ENCODE measurements at places on chromosomes 12 and 14. TPM values are rescaled to one million over a fixed set of nuclear protein-coding genes. Genes with fewer than 3 reads are reported as not detected.

CMA1 gene
- total RNA-seq, result not detected

EXOC3L4 gene
- total RNA-seq, result not detected

NPAS3 gene
- not detected for total RNA-seq

PALS1 gene
- total RNA-seq, result 7.4 TPM

GRCh38 chr14:40133463-40133862 is 701.2 kb upstream of the FBXO33 start:
- no peaks in the 10 kb centered on the region for H3K36me3 ChIP-seq
- no peaks in the 10 kb centered on the region for H3K27me3 ChIP-seq
- no peak overlapping the region for H3K27ac ChIP-seq
- DNase-seq, result no peak
- no peaks in the 10 kb centered on the region for H3K4me1 ChIP-seq
- H3K4me3 ChIP-seq, result no peak overlapping the region

DNA sequence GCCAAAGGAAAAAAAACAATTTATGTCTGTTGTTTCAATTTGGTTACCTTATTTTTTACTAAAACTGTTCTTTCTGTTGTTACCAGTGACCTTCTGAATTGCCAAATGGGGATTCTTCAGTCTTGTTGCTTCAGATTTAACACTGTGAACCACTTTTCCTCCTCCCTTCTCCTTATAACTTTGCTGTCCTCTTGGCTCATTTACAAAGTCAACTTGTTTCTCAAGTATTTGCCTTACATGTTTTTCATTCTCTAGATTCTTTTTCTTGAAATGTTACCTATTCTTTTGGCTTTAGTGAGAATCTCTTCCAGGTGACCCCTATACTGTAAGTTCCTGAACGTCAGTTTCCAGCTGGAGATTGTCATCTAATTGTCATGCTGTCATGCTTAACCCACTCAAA is 19.4 kb downstream of the FUT8 start:
- no peak for DNase-seq
- no peaks in the 10 kb centered on the region for H3K4me1 ChIP-seq
- no peak overlapping the region for H3K4me3 ChIP-seq
- no peaks in the 10 kb centered on the region for H3K36me3 ChIP-seq

- H3K27ac ChIP-seq, result no peak overlapping the region
- no peaks in the 10 kb centered on the region for H3K27me3 ChIP-seq
- DNase-seq, result no peak
- H3K4me1 ChIP-seq, result no peaks in the 10 kb centered on the region
- H3K4me3 ChIP-seq, result no peak overlapping the region
Observed at GRCh38 chr12:107822356-107822755, 47.9 kb downstream of the ASCL4 start.

- H3K4me1 ChIP-seq, result no peaks in the 10 kb centered on the region
- DNase-seq, result no peak
- H3K27me3 ChIP-seq, result no peaks in the 10 kb centered on the region
- no peaks in the 10 kb centered on the region for H3K36me3 ChIP-seq
- no peak overlapping the region for H3K4me3 ChIP-seq
Observed at GRCh38 chr14:54761835-54762234, 140.8 kb downstream of the GCH1 start.

DNA sequence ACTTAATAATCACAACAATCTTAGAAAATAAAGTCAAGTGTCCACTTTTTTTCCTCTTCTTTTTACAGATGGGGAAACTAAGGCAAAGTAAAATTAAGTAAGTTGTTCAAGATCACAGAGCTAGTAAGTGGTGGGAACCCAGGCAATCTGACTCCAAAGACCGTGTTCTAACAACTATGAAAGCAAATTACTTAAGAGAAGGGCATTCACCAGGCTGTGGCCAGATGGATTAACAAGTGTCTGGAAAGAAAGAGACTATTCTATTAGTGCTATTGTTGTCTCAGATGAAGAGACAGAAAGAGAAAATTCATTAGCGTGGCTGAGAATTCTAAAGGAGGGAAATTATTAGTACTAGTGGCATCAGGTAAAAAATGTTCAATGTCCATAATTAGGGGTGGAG is 48.5 kb downstream of the FGD6 start:
- H3K27me3 ChIP-seq, result no peaks in the 10 kb centered on the region
- DNase-seq, result no peak
- no peaks in the 10 kb centered on the region for H3K36me3 ChIP-seq
- H3K4me1 ChIP-seq, result no peaks in the 10 kb centered on the region
- no peak overlapping the region for H3K4me3 ChIP-seq

DNA sequence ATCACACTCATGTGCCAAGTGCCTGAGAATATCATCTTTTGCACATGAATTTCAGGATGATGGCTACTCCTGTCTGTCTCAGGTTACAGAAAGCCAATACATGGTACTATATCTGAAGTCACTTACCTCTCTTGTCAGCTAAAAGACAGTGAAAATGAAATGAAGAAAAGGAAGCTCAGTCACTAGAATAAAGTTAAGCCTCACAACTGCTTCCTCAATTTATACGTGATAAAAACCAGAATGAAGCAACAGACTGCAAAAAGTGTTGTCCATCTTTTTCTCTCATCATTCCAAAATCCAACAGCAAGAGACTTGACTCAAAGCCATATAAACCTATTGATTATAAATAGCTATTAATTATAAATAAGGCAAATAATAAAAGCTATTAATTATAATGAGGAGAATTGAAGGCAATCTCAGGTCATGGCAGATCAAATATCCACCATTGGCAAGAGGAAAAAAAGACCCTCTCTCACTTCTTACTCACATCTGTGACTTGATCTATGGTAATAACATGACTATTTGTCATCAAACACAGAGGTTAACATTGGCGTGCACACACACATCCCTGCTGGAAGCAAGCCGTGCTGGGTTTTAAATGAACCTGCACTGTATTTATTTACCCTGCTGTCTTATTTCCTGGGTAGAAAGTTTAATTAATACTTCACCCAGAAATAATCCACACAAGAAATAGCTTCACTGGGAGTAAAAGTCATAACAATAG is 10.0 kb downstream of the NIN start:
- H3K27ac ChIP-seq, result peak overlapping the region; percentile 69
- no peak for DNase-seq
- H3K4me1 ChIP-seq, result peaks cover 85% of the 10 kb centered on the region
- no peaks in the 10 kb centered on the region for H3K27me3 ChIP-seq
- H3K4me3 ChIP-seq, result peak overlapping the region; percentile 14

DNA sequence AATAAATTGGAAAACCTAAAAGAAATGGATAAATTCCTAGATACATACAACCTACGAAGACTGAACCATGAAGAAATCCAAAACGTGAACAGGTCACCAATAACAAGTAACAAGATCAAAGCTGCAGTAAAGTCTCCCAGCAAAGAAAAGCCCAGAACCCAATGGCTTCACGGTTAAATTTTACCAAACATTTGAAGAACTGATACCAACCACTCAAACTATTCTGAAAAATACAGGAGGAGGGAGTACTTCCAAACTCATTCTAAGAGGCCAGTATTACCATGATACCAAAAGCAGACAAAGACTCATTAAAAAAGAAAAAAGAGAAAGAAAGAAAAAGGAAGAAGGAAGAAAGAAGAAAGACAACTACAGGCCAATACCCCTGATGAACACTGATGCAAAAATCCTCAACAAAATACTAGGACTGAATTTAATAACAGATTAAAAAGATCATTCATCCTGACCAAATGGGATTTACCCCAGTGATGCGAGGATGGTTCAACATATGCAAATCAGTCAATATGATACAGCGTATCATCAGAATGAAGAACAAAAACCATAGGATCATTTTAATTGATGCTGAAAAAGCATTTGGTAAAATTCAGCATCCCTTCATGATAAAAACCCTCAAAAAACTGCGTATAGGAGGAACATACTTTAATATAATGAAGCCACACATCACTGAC is 26.9 kb upstream of the CCDC88C start:
- no peaks in the 10 kb centered on the region for H3K36me3 ChIP-seq
- no peaks in the 10 kb centered on the region for H3K4me1 ChIP-seq
- H3K4me3 ChIP-seq, result no peak overlapping the region
- DNase-seq, result no peak
- H3K27ac ChIP-seq, result no peak overlapping the region
- H3K27me3 ChIP-seq, result no peaks in the 10 kb centered on the region

DNA sequence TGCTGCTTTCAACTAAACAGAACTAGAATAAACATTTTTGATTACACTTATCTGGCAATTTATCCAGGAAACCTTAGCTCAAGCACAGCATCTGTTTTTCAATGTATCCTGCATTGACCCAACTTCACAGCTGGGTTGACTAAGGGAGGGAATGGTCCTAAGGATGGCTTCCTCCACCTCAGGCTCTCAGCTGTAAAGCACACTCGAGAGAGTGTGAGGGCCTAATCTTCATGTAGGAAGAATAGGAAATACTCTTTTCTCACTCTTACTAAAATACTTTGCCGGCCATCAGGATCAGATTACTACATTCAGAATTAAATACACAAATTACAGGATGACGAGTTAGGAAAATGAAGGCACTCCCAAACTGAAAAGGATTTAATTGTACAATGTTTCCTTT is 7.2 kb downstream of the SETD3 start:
- no peak overlapping the region for H3K4me3 ChIP-seq

- H3K27ac ChIP-seq, result no peak overlapping the region
- no peaks in the 10 kb centered on the region for H3K4me1 ChIP-seq
- no peak overlapping the region for H3K4me3 ChIP-seq
- no peak for DNase-seq
Observed at GRCh38 chr12:106030210-106031071, 108.3 kb downstream of the NUAK1 start.

DNA sequence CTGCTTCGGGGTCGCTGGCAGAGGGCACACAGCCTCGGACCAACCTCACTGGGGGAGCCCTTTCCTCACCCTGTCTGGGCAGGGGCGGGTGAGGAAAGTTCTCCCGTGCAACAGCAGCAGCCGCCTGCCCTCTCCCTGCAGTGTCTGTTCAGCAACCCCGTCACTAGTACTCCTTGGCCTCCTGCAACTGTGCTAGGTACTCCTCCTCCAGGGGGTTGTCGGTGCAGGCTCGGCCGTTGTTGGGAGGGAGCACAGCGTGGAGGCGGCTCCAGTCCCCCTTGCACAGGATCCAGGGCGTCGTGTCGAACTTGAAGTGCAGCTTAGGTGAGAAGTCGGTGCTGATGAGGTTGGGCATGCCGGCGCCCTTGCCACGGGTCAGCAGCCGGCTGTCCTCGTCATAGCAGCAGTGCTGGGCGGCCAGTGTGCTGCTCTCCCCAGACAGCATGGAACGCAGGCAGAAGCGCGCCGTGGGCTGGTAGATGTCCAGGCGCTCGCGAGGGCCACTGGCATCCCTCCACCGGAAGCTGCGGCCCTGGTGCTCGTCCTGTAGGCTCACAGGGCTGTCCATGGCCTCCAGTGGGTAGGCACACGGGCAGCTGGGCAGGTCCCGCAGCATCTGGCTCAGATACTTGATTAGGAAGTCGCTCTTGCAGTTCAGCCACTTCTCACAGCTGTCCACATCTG is 17.7 kb downstream of the AHSA1 start:
- H3K36me3 ChIP-seq, result no peaks in the 10 kb centered on the region
- DNase-seq, result no peak
- no peaks in the 10 kb centered on the region for H3K27me3 ChIP-seq
- no peaks in the 10 kb centered on the region for H3K4me1 ChIP-seq
- no peak overlapping the region for H3K27ac ChIP-seq

DNA sequence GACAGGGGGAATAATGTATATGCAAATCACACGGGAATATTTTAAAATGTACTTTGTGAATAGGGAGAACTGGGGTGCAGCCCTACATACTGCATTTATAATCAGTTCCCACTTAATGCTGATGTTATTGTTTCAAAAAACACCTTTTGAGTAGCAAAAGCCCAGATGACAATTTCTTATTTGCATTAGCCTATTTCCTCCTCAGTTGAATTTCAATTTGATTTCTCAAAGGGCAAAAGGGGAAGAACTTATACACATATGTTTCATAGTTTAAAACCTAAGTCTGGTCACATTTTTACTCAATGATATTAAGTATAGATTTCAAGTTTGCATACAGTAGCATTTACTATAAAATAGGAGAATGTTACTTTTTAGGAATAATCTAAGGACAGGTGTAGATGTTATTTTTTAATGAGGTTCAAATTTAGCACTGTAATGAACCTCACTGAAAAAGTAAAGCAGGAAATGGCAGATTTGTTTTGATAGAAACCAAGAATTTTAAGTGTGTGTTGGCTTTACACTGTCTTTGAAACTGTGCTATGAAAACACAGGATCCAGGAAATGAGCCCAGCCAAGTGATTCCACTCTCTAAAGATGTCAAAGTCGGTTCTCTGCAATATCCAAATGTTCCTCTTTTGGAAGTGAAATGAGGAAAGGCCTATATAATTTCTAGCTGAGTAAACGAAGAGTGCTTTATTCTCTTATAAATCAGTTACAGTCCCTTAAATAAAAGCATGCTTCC is 367.4 kb downstream of the BTG1 start:
- no peaks in the 10 kb centered on the region for H3K27me3 ChIP-seq
- H3K27ac ChIP-seq, result peak overlapping the region; percentile 67
- no peaks in the 10 kb centered on the region for H3K36me3 ChIP-seq
- DNase-seq, result peak; percentile 49
- peak overlapping the region; percentile 29 for H3K4me3 ChIP-seq
- H3K4me1 ChIP-seq, result peaks cover 10% of the 10 kb centered on the region

- no peaks in the 10 kb centered on the region for H3K27me3 ChIP-seq
- H3K4me3 ChIP-seq, result no peak overlapping the region
- H3K4me1 ChIP-seq, result peaks cover under 1% of the 10 kb centered on the region
- no peaks in the 10 kb centered on the region for H3K36me3 ChIP-seq
- DNase-seq, result no peak
Observed at GRCh38 chr12:132604668-132605441, 5.5 kb downstream of the LRCOL1 start.

DNA sequence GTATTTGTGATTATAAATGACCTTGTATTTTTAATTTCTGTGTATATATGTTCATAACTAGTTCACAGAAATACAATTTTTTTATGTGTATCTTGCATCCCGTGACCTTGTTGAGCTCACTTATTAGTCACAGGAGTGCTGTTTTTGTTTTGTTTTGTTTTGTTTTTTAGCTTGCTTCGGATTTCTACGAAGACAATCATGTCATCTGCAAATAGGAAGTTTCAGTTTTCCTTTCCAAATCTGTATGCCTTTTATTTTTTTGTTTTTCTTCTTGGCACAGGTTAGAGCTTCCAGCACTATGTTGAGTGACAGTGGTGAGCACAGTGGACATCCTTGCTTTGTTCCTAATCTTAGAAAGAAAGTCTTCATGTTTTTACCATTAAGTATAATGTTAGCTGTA is 229.2 kb upstream of the GARIN6 start:
- DNase-seq, result no peak
- H3K27ac ChIP-seq, result no peak overlapping the region
- no peaks in the 10 kb centered on the region for H3K27me3 ChIP-seq

- no peak overlapping the region for H3K4me3 ChIP-seq
- no peaks in the 10 kb centered on the region for H3K27me3 ChIP-seq
- H3K27ac ChIP-seq, result no peak overlapping the region
- no peaks in the 10 kb centered on the region for H3K4me1 ChIP-seq
- DNase-seq, result no peak
Observed at GRCh38 chr14:75909630-75910029, 72.2 kb downstream of the TGFB3 start.

All from naive thymus-derived CD4-positive, alpha-beta T cell (primary cell).